Thoracic aorta (tissue), 2 donors: ENCODE measurements at places on chromosomes 13 and 19. TPM values are rescaled to one million over a fixed set of nuclear protein-coding genes. Genes with fewer than 3 reads are reported as not detected.

The ZNF134 gene
- 43.7 TPM for total RNA-seq

The RASIP1 gene
- total RNA-seq, result 11.6 TPM

The ZNF473 gene
- 2.4 TPM for total RNA-seq

DNA sequence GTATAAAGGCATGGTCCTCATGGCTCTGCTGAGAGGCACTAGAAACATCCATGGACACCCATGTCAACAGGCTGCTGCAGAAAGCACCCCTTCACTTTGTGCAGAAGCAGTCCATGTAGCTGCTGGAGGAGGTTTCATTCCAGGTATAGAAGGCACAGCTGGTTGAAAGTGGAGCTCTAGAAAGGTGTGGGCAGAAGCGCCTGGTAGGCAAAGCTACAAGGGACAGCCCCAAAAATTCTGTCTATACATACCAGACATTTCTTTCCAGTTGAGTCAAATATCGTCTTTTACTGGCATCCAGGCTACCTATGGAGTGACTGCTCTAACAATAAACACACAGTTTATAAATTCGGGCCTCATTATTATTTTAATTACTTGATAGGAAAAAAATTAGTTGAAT, 129.3 kb downstream of the ENOX1 start:
- no peak for DNase-seq

GRCh38 chr13:73865027-73865426, 269.2 kb downstream of the KLF12 start:
- DNase-seq, result no peak

GRCh38 chr13:74795526-74795925, 661.3 kb upstream of the KLF12 start:
- no peak for DNase-seq

DNA sequence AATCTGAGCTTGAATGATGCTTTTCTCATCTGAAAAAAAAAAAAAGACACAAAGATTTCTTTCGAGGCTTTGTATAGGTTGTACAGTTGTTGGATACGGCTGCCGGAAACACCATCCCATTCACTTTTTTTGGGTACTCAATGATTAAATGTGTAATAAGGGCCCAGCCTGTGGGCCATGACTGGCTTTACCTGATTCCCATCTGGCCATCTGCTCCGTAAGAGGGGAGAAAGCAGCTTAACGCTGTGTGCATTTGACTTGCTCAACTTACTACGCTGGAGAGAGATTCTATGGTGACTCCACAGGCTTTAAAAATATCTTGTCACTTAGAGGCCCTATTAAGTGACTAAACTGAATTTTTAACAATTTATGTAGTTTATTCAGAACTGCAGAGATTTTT, 731 bp downstream of the ZNF558 start:
- DNase-seq, result no peak

DNA sequence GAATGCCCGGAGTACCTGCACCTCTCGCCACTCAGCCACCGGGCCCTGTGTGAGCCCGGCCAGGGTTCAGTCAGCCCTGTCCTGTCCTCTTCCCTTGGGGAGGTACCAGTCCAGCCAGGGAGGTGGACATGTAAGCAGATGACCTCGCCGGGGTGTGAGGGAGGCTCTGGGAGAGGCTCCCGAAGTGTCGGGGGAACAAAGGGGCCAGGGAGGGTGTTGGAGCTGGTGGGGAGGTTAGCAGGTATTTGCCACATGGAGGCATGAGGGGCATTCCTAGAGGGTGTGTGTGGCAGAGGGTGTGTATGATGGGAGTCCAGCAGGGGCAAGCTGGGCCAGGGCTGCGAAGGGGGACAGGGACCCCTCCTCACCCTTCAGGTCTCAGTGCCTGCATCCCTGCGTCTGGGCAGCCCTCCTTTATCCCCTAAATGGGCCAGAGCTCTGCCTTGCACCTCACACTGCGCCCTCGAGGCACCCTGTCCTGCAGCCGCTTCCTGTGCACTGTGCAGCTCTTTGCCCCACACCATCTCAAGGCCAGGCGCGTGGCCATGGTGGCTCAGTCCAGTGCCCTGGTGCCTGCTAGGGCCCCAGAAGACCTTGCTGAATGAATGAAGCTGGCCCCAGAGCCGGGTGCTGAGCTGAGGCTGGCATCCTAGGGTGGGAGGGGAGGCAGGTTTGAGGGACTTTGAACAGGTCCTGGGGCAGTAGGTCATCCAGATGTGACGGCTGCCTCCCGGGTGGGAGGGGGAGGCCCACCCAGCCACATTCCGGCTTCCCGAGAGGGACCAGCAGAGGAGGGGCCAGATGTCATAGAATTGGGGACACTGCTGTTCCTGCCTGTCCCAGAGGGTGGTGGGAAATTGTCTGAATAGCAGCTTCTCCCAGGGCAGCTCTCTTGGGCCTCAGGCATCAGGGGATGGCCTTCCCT, 3.1 kb downstream of the DDA1 start:
- no peak for DNase-seq

GRCh38 chr13:34618654-34619053, 323.4 kb upstream of the NBEA start:
- no peak for DNase-seq

DNA sequence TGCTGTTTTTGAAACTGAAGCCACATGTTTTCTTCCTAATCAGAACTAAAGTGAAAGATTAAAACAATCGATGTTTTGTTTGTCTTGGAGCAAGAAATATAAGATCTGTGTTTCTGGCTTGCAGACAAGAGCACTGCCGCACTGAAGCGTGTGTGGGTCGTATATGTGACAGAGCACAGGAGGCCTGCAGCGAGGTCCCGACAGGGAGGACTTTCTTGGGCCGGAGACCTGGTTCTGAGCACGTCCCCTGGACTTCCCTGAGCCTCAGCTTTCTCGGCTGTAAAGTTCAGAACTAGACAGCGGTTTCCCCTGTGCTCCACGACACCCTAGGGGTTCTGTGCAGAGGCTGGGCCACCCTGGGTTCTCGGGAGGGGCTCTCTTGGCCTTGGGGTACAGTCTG, 60.5 kb downstream of the GADD45B start:
- DNase-seq, result no peak

GRCh38 chr19:46967578-46968032, 52.0 kb upstream of the NPAS1 start:
- no peak for DNase-seq
